Ascending aorta (tissue), 2 donors: ENCODE measurements at places on chromosomes 2 and 18. TPM values are rescaled to one million over a fixed set of nuclear protein-coding genes. Genes with fewer than 3 reads are reported as not detected.

SNORC gene
- total RNA-seq: not detected

- DNase-seq: no peak
These were observed 18.4 kb downstream of the SH2D6 start for GRCh38 chr2:85436836-85437487.

- no peak for DNase-seq
These were observed 195.8 kb upstream of the TNP1 start for GRCh38 chr2:217055624-217056023.

- DNase-seq: no peak
These were observed 15.9 kb upstream of the CHAC2 start for GRCh38 chr2:53751728-53752127.

DNA sequence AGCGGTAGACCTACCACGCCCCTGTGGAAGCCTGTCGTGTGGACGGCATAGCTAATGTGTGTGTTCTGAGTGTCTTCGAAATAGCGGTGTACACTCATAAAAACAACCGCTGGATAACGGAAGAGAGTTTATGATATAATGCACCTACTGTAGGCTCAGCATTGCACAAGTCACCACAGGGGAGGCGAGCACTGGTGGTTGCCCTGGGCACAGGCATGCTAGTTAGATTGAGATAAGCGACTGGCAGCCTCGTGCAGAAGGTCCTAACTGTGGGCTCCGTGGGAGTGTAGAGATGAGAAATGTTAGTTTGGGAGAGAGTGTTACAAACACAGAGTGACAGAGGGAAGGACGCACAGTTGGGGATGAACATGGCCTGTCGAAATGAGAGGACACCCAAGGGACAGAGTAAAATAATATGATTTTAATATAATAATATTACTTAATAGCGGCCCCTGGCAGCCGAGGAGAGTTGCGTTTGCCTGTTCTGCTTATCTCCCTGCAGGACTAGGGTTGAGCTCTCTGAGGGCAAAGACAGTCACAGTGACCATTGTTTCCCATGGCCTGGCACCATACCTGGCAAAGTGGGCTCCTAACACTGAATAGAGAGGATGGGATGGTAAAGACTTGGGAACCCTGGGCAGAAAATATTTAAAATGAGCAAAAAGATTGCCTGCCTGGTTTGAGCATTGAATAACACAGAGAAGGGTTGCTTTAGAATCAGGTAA, 204.2 kb downstream of the GBX2 start:
- DNase-seq: no peak

- no peak for DNase-seq
These were observed 33.1 kb downstream of the ARHGAP15 start for GRCh38 chr2:143162123-143162837.

- DNase-seq: no peak
These were observed 130.9 kb upstream of the MYCN start for GRCh38 chr2:15809404-15809803.
